ENCODE measurements at places on chromosomes 5 and 9.

DNA sequence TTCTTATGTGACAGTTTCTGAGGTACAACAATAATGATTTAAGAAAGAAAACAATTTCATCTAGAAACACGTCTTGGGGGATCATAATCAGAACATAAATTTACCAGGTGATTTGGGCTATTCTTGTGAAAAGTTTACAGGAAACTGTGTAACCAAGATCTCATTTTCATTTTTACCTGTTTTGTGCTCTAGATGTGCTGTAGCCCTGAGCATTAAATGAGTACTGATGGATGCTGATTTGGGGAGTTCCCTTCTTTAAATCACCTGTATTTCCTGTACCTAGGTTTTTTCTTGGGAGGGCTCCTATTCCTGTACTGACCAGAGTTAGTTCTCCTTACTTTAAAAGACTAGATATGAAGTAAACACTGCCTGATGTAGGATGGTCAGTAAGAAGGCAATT is 12.7 kb downstream of the MATR3 start:
- no peak for DNase-seq

- DNase-seq = no peak
These were observed 93.1 kb upstream of the ACO1 start for GRCh38 chr9:32291370-32291769.

DNA sequence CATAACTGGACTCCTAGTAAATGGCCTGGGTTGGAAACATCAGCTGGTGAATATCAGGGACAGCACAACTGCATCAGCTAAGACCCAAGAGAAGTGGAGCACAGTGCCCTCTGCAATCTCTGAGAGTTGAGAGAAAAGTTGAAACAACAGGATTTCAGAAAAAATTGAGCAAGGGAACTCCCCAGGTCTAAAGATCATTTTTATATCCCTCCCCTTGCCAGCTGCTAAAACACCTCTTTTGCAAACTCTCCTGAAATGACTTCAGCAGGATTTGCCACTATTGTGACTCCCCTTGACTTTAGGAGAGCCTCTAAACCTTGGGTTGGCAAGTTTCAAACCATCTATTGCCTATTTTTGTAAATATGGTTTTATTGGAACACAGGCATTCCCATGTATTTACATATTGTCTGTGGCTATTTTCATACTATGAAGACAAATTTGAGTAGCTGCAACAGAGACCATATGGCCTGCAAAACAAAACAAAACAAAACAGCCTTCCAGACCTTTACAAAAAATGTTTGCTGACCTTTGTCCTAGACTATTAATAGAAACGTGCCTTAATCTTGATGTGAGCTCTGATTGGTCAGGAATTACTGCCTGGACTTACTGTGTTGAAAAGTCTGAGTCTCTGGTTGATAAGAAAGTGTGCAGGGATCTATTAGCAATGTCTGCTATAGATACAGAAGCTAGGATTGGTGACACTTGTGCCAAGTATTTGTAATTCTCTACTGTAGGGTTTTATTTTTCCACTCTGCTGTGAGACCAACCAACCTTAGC is 37.7 kb upstream of the PLPPR1 start:
- no peak for DNase-seq

DNA sequence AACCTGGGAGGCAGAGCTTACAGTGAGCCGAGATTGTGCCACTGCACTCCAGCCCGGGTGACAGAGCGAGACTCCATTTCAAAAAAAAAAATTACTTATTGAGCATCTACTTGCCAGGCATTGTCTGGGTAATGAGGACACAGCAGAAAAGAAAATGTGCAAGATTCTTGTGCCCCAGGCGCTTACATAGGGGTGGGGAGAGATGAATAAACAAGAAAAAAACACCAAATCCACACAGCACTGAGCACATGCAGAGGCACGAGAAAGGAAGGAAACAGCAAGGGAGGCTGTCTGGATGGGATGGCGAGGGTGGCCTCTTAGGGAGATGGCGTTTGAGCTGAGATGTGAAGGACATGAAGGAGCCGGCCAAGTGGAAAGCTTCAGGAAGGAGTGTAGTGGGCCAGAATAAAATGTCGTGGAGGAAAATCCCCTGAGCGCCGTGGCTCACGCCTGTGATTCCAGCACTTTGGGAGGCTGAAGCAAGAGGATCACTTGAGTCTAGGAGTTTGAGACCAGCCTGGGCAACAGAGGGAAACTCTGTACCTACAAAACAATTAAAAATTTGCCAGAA is 13.9 kb downstream of the DYNC2I2 start:
- no peak for DNase-seq

DNA sequence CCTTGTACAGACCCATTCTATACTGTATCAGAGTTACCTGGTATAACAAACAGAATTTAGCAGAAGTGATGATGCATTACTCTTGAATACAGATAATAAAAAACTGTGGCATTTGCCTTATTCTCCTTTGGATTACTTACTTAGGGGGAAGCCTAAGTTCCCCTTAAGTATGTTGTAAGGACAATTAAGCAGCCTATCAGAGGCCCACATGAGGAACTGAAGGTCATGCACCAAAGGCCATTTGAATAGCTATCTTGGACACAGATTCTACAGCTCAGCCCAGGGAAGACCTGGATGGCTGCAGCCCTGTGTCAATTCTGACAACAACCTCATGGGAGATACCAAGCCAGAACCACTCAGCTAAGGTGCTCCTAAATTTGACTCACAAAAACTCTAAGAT is 125.2 kb downstream of the RAPGEF6 start:
- no peak for DNase-seq

GRCh38 chr5:96050273-96050880 is 88.7 kb upstream of the ELL2 start:
- DNase-seq = no peak

GRCh38 chr9:16834817-16835216 is 35.7 kb downstream of the BNC2 start:
- no peak for DNase-seq

DNA sequence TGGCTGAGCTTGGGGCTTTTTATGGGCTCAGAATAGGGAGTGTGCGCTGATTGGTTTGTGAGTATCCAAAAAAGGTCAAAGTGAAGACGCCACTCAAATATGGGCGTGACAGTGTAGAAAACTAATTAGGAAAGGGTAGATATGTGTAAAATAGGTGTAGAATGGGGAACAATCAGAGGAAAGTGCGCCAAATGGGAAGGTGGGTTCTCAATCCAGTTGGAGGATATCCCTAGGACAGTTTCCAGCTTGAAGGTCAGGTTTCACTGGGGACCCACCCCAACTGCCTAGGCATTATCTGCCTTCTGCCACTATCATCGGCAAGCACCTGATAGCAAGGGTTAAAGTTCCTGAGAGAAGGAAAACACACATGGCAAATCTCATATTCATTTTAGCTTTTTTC is 9.3 kb upstream of the MOCS2 start:
- no peak for DNase-seq

DNA sequence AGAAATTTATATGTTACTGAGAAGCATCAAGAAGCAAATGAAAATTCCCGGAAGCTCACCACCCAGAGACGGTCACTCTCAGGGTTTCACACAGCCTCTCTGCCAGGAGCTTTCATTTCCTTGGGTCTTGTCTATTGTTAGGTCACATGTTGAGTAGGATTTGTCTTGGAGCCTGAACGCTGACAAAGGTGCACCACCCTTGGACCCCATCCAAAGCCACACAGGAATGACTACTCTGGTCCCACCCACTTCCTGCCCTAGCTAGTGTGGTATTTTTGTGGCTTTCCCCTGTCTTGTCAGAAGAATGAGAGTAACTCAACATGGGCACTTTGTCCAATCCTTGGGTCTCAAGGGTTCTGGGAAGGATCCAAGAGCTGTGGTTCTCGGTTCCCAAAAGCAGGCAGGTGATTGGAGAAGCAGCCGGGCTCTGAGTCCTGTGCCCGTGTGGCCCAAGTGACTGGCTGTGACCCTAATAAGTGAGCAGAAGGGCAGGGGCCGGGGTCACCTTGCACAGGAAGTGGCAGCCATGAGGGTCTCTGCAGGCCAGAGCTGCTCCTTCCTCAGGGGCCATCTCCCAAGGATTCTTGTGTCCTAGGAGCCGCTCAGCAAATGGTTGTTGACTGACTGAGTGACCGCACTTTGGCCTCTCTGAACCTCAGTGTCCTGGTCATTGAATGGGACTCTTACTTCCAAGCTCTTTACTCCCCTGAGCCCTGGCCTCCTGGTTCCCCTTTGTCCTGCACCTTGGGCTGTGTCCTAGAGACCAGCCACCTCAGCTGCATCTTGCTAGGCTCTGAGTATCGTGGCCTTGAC is 6.9 kb downstream of the FGD3 start:
- DNase-seq = peak; percentile 63

DNA sequence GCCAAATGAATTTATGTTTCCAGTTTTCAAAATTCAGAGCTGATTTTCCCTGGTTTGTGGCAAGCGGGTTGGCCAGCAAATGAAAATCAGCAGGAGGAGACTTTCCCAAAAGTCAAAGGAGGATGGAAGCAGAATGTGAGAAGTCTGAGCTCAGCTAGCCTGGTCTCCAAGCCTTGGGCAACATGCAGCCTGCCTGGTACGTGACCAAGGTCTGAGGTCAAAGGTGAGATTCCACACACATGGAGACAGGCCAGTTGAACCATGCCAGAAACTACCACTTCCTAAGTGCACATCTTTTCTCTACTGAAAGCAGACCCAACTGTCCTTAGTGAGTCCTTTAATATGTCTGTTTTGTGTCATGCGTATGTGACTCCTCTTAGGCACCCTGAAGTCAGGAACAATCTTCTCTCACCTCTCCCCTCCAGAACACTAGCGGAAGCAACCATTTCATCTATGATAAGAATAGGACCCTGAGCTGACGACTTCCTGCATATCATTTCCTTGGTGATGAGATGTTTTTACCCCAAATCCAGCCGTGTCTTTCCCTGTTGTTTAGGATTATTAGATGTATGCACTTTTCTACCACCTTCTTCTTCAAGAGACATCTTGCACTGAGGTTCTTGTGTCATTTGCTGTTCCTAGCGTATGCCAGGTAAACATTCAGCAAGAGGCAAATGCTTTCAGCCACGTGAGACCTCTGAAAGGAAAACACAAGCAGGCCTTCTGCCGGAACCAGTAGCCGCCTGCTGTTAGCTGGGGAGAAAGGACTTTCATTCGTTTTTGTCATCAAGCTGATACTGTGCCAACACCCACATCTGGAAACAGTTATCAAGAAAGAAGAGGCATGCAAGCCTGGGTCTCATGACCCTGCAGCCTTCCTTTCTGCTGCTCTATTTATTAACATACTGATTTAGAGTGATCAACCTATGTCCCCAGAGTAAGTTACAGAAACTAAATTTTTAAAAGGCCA is 9.7 kb upstream of the TGFBI start:
- DNase-seq = no peak

DNA sequence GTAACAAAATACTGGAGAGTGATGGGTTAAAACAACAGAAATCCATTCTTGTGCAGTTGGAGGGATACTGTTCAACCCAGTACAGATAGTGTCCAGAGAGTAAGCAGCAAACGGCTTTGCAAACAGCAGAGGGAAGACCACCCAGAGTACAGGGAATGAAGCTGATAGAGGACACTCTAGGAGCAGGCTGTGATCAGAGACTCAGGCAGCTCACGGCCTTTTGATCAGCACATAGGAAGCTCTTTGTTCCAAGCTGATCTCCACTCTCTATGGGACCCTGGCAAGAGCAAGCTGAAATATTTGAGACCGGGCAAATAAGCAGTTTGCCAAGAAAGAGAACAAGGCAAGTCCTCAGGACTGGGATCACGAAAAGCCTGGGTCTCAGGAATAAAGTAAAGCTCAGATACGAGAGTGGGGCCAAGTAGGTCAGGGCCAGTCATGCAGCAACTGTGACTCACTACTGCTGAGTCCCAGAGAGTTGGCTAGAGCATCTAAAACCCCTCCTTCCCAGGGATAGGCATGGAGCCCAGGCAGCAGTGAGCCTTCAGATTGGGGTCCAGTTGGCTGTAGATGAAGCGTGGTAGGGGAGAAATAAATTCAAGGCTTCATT is 52.4 kb downstream of the MELK start:
- peak; percentile 6 for DNase-seq

DNA sequence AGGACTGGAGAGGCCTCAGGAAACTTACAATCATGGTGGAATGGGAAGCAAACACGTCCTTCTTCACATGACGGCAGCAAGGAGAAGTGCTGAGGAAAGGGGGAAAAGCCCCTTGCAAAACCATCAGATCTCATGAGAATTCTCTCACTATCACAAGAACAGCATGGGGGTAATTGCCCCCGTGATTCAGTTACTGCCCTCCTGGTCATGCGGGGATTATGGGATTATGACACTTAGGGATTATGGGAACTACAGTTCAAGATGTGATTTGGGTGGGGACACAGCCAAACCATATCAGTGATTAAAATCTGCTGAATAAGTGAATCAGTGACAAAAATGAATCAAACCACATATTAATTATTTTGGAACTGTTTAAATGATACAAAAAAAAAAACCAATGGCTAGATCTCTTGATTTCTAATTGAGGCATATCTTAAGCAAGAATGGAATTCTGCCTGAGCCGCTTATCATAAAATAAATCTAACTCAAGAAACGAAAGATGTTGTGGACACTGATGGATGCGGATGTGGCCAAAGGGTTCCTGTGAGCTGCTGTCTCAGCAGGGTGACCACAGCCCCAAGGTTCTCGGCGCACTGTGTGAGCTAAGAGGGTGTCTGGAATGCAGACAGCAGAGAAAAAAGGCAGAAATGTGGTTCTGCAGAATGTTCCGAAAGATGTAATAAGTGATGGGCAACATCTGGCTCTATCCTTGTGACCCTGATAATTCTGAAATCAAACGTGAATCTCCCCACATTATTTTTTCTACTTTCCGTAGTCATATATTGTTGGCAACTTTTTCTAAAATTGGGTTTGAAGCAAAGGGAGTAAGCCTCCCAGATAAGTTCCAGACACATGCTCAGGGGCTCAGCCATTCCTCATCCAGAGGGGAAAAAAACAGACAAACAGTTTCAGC is 107.2 kb upstream of the ICE1 start:
- DNase-seq = no peak

DNA sequence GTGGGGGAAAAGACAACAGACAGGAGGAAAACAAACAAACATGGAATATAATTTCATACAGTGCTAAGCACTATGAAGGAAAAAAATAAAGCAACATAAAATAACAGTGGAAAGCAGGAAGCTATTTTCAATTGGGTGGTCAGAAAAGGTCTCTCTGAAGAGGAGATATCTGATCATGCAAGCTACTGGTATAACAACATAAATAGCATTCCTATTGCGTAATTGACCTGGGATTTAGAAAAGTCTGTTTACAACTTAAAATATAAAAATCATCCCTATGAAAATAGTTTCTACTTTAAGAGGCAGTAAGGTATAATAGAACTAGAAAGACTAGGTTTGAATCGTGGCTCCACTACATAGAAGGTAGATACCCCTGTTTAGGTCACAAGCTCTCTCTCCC is 61.4 kb downstream of the FBXW11 start:
- DNase-seq = no peak

GRCh38 chr9:1722404-1722803 is 292.7 kb upstream of the SMARCA2 start:
- no peak for DNase-seq

- DNase-seq = no peak
These were observed 99.1 kb upstream of the RUFY1 start for GRCh38 chr5:179451114-179451827.

DNA sequence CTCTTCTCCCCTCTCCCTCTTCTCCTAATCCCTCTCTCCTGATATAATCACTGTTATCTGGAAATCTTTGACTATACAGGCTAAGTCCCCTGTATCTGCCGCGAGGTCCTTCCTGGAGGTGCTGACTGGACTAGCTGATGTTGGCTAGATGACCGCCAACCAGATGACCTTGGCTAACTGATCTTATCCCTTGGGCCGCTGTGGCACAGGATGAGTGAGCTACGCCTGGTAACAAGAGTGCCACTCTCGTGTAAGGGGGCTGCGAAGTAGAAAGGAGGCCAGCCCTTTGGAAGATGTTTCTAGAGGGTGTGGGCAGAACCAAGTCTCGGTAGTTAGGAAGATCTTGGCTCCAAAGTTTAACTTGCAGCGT is 345 bp upstream of the PRRC1 start:
- no peak for DNase-seq

Data from mucosa of descending colon (tissue), 3 donors.